ENCODE measurements at places on chromosomes 13 and 19.

GRCh38 chr19:46661735-46662592 lies 982 bp upstream of the DACT3 start:
- DNase-seq = peak; percentile 80

GRCh38 chr13:33251131-33251661 lies 34.4 kb downstream of the STARD13 start:
- DNase-seq = peak; percentile 95

GRCh38 chr19:3075605-3076431 lies 13.5 kb upstream of the TLE5 start:
- peak; percentile 57 for DNase-seq

DNA sequence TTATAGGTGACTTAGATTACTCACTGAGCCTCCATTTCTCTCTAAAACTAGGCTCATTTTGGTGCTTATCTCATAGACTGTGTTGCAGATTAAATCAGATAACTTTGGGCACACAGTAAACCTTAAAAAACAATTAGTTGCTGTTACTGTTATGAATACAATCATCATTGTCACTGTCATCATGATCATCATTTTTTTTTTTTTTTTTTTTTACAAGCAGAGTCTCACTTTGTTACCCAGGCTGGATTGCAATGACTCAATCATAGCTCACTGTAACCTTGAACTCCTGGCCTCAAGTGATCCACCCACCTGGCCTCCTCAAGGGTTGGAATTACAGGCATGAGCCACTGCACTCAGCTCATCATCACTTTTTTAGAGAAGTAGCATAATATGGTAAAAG lies 60.0 kb downstream of the VWA8 start:
- DNase-seq = peak; percentile 4

- no peak for DNase-seq
Measured at GRCh38 chr13:31224174-31224669, 24.4 kb downstream of the B3GLCT start.

DNA sequence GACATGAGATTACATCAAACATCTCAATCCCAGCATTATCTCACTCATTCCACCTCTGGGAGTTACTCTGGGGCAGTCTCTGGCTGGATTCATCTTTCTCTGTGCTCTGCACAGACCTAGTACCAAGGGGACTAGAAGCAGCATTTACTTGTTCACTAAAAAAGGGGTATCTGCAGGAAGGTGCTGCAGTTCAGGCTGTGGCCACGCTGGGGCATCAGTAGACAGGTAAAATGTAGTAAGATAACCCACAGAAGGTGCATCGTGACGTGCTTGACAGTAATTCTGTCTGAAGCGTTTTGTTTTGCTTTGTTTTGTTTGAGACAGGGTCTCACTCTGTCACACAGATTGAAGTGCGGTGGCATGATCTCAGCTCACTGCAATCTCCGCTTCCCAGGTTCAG lies 29.3 kb downstream of the ZNF564 start:
- no peak for DNase-seq

- peak; percentile 43 for DNase-seq
Measured at GRCh38 chr13:111344471-111345191, 24.2 kb downstream of the TEX29 start.

- DNase-seq = no peak
Measured at GRCh38 chr13:113967206-113967720, 6.6 kb downstream of the C13orf46 start.

DNA sequence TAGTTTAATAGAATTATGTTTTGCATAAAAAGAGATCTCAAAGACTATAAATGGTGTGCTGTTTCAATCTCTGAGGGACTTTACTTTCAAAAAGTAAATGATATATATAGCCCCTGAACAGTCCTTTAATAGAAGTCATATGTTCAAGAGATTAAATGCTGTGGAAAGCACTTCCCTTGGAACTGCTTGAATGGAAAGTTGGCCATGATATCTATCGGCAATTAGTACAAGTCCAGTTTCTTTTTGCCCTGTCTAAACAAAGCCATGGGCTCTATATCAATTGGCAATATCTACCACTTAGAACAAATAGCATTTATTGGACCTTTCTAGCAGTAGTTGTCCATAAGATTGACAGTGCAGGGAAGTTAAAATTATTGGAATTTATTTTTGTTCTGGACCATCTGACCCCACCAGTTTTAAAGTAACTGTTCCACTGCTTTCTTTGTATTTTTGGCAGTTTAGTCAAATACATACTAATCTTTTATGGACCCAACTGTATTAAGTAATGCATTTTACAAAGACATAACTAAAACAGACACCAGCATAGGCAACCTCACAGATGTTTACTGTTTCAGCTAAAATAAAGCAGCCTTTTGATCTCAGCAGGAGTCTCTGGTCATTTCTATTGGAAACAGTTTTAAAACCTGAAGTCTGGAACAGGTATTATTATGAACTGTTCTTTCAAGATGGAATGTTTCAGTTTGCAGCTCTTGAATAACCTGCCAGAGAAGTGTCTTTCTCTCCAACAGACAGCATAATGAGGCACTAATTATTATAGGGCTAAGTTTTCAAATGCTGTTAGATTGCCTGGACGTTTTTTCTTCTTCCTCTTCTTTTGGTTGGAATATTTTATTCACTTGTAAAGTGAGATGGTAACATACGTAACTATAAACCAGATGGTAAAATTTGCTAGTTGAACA lies 282.6 kb downstream of the DCLK1 start:
- no peak for DNase-seq

DNA sequence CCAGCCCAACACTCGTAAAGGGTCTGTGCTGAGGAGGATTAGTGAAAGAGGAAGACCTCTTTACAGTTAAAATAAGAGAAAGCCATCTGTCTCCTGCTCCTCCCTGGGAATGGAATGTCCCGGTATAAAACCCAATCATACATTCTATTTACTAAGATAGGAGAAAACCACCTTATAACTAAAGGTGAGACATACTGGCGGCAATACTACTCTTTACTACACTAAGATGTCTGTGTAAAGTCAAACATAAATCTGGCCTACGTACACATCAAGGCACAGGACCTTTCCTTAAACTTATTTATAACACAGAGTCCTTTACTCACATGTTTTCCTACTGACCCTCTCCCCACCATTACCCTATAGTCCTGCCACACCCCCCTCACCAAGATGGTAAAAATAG lies 3.3 kb downstream of the ZNF350 start:
- no peak for DNase-seq

All from PC-3 (cell line).